ENCODE measurements at places on chromosomes 5 and 9. TPM values are rescaled to one million over a fixed set of nuclear protein-coding genes. Genes with fewer than 3 reads are reported as not detected.

NUTM2G gene
- total RNA-seq = not detected

WDR38 gene
- total RNA-seq = not detected

KCTD16 gene
- total RNA-seq = not detected

PKN3 gene
- 41.3 TPM for total RNA-seq

PCDHGA4 gene
- 0.40 TPM for total RNA-seq

GRCh38 chr5:67266654-67267350 is 70.2 kb upstream of the CD180 start:
- DNase-seq = no peak

GRCh38 chr5:27701931-27702903 is 663.8 kb upstream of the CDH9 start:
- no peak for DNase-seq

DNA sequence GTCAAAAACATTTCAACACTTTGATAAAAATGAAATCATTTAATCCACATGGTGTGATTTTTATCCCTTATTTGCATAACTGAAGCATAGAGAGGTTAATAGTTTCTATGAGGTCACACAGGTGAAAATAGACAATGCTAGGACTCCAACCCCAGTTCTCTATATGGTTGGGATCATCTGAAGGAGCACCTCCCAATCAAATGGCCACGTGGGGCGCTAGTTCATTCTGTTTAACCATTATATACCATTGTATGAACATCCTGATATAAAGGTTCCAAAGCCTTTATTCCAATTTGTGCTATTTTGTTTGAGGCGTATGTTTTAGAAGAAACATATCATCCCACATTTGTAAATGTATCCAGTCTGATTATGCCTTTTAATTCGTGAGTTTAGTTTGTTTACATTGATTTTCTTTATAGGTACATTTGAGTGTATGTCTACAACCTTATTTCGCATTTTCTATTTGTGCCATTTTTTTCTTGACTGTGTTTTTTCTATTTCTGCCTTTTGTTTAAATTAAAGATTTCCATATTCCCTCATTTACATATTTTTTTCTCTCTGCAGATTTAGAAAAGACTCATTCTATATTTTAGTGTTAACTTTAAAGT is 1092.0 kb downstream of the MAT2B start:
- DNase-seq = no peak

- no peak for DNase-seq
Observed at GRCh38 chr9:127779136-127779981, 893 bp upstream of the SH2D3C start.

- no peak for DNase-seq
Observed at GRCh38 chr9:137802521-137803243, 74.9 kb upstream of the CACNA1B start.

All from K562 (cell line).